ENCODE measurements at places on chromosomes 6 and 20.

DNA sequence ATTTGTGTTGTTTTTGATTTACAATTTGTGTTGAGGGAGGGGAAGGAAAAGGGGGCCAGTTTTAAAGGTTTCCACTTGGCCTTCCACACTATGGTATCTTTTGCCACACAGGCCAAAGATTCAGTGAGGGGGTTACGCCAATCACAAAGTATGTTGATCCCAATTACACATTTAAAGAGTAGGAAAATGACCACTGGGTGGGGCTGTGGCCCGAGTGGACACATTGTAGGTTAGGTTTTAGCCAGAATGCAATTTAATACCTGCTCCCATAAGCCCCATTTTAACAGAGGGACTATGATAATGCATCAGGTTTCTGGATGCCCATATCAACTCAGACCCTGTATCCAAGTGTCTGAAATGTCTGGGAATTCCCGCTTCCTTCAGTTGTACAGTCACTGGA is 15.6 kb downstream of the VGLL2 start:
- DNase-seq, result no peak

GRCh38 chr20:12237772-12238171 is 320.1 kb downstream of the BTBD3 start:
- DNase-seq, result no peak

DNA sequence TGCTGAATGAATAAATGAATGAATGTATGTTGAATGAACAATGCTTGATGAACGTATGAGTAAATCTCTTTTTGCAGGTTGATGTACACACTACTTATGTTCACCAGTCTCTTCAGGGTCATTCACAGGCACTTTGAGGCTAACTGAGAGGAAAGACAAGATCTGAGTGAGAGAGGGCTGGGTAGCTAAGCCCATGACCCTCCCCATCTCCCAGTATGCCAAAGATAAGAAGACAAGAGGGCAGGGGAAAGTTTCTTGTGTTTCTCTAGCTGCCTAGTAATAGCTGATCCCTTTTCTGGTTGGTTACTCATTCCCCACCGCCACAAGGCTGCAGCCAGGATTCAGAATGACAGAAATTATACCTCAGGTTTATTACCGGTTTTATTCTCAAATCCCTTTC is 90.7 kb downstream of the CEP57L1 start:
- no peak for DNase-seq

- no peak for DNase-seq
These were observed 519.5 kb downstream of the PHF3 start for GRCh38 chr6:64155063-64155462.

GRCh38 chr6:24520929-24521546 is 26.3 kb downstream of the ALDH5A1 start:
- DNase-seq, result peak; percentile 8

GRCh38 chr6:144912474-144912873 is 627.3 kb downstream of the UTRN start:
- no peak for DNase-seq

- DNase-seq, result no peak
These were observed 69.6 kb upstream of the ADGRF1 start for GRCh38 chr6:47111685-47112084.

DNA sequence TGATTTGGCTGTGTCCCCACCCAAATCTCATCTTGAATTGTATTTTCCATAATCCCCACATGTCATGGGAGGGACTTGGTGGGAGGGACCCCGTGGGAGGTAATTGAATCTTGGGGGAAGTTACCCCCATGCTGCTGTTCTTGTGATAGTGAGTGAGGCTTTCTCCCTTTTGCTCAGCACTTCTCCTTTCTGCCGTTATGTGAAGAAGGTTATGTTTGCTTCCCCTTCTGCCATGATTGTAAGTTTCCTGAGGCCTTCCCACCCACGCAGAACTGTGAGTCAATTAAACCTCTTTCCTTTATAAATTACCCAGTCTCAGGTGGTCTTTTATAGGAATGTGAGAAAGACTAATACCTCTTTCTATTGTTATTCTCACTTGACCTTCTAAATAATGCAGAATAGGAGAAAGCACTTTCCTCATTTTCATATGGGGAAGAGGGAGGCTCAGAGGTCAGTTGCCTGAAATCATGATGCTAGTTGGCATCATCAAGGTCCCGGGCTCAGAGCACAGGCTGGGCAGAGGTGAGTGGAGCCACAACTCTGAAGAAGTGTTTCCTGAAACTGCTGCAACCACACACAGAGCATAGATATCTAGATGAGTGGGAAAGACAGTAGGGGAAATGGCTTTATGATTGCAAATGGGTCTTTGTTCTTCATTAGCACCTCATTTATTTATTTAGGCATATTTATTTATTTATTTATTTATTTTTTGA is 191.0 kb downstream of the QKI start:
- DNase-seq, result no peak

DNA sequence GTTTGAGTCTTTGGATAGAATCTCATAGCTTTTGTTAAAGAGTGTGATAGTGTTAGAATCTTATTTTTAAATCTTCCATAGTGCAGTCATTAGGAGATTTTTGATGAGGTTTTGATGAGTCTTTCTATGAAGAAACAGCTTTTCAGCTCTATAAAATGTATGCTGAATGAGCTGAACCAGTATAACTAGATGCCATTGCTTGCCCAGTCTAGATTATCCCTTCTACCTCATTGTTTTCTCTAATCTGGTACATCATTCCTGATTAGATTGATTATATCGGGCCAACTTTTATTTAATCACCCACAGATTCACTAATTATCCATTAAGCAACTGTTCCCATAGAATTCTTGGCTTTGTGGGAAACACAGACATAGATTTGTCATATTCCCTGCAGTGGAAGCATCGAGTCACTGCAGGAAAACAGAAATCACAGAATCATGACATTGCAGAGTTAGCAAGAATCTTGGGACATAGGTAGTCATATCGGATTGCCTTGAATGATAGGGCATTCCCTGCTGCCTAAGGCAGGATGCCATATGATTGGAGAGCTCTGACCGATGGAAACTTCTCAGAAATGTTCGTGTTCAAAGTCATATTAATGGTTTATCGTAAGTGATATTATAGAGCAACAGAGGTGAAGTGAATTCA is 882.7 kb upstream of the FLRT3 start:
- DNase-seq, result no peak

- DNase-seq, result no peak
These were observed 41.3 kb downstream of the MTFR2 start for GRCh38 chr6:136208783-136209182.

GRCh38 chr20:3461911-3462677 is 8.7 kb upstream of the ATRN start:
- DNase-seq, result no peak

- DNase-seq, result no peak
These were observed 65.0 kb downstream of the KIZ start for GRCh38 chr20:21190869-21191268.

GRCh38 chr6:148967541-148967956 is 220.7 kb downstream of the UST start:
- DNase-seq, result no peak

DNA sequence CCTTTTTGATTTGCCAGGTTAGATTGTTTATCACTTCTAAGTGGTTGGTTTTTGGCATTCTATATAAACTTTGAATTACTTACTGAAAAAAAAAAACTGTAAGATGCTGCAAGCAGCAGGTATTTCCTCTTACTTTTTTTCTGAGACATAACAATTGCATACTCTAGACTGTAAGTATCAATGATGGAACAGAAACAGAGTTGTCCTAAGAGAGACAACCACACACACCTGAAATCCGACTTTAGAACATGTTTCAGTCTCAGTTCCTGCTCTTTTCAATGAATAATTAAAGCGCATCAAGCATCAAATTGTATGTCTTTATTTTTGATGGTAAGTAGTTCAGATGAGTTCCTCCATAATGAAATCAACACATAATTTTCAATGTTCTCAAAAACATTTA is 105.3 kb upstream of the KHDRBS2 start:
- no peak for DNase-seq

GRCh38 chr6:27553123-27553904 is 80.4 kb upstream of the ZNF184 start:
- DNase-seq, result no peak

GRCh38 chr6:47133230-47134000 is 91.3 kb upstream of the ADGRF1 start:
- no peak for DNase-seq

DNA sequence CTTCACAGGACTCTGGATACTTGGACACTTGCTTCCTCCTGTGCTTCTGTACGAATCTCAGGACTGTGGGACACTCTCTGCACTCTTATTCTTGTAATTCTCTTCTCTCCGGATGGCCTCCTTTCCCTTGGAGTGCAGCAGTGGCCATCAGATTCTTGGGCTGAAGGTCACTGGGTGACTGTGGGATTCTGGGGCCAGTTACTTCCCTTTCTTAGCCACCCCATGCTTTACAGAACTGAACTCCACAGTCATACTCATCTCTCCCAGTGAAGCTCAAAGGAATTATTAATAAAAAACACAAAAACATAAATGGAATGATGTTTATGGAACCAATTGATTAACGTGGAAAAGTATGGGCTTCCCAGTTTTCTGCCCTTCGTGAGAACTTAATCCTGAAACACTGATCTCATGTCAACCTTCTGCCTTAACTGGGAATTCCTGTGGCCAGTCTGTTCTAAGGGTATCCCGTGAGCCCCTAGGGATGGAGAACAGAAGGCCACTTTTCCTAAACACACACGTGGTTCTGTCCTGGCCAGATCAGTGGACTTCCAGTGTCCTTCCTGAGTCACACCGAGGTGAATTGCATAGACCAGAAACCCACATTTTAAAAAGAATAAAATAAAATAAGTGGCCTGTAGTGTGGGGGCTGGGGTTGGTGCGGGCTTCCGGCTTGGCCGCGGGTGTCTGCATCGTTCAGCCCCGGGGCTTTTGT is 23.6 kb upstream of the HLA-E start:
- no peak for DNase-seq

- no peak for DNase-seq
These were observed 7.5 kb downstream of the DEF6 start for GRCh38 chr6:35305117-35305516.

DNA sequence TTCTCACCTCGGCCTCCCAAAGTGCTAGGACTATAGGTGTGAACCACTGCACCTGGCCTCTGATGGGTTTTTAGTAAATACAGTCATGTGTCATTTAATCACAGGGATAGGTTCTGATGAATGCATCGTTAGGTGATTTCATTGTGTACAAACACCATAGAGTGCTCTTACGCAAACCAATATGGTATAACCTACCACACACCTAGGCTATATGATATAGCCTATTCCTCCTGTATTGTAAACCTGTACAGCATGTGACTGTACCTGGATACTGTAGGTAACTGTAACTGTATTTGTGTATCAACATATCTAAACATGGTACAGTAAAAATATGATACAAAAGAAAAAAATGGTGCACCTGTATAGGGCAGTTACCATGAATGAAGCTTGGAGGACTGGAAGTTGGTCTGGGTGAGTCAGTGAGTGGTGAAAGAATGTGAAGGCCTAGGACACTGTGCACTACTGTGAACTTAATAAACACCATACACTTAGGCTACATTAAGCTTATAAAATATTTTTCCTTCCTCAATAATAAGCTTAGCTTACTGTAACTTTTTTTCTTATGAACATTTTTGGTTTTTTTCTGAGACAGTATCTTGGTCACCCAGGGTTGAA is 10.0 kb downstream of the BICRAL start:
- no peak for DNase-seq

All from activated T-cell treated with anti-CD3 and anti-CD28 coated beads for 1 hour (primary cell).